ENCODE measurements at places on chromosomes 2 and 18.

GRCh38 chr18:42373584-42373983 is 418.6 kb downstream of the PIK3C3 start:
- DNase-seq, result no peak

GRCh38 chr2:103232865-103233264 is 471.0 kb downstream of the TMEM182 start:
- no peak for DNase-seq

DNA sequence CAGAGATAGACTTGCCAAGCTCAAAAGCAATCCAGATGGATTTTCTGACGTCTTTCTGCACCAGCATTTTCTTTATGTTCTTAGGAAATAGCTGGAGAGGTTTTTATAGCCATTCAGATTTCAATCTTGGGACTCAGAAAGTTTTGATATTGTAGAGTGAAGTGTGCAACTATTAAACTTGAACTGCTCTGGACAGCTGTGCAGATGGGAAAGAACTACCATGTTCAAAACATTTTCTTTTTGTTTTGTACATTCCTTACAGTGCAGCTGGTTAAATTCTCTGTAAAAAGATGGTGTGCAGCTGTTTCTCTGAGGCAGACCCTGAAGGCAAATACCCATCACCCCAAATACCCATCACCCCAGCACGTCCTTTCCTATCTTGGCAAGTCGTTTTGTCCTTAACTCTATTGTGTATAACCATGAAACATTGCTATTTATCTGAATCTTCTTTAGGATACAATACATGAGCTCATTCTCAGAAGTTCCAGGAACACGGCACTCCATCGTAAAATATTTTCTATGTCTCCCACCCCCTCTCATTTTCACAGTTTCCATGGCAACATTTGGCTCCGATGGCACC is 38.8 kb downstream of the AQP4 start:
- DNase-seq, result no peak

- no peak for DNase-seq
Observed at GRCh38 chr2:217393585-217394032, 533.7 kb upstream of the TNP1 start.

- peak; percentile 83 for DNase-seq
Observed at GRCh38 chr18:13566941-13567746, 159.2 kb downstream of the FAM210A start.

DNA sequence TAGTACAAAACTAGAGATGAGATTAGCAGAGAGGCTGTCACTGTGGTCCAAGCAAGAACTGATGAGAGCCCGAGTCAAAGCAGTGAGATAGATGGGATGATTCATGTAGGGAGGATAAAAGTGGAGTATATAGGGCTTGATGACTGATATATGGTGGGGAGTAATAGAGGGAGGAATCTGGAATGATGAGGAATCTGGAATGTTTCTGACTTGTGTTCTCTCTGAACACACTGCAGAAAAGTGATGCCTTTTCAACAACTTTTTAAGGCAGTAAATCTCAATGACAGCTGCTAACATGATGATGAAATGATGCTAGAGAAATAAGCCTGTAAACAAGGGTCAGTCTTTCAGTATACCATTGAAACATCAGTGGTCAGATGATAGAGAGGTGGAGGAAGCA is 143.5 kb upstream of the SP5 start:
- DNase-seq, result no peak

DNA sequence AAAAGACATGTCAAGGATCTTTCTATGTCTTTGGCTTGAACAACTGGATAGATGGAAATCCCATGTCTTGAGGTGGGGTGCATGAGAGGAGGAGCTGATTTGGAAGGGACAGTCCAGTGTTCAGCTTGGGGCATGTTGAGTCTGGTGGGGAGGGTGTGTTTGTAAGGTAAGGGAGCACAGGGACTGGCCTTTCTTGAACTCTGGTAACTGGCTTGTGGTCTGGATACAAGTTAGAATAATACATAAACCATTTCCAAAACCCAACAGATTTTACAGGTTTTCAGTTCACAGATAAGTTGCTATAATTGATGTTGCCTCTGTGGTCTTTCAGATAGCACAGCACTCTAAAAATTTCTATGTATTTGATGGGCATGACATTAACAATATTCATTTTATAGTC is 24.2 kb downstream of the RHBDD1 start:
- DNase-seq, result no peak

DNA sequence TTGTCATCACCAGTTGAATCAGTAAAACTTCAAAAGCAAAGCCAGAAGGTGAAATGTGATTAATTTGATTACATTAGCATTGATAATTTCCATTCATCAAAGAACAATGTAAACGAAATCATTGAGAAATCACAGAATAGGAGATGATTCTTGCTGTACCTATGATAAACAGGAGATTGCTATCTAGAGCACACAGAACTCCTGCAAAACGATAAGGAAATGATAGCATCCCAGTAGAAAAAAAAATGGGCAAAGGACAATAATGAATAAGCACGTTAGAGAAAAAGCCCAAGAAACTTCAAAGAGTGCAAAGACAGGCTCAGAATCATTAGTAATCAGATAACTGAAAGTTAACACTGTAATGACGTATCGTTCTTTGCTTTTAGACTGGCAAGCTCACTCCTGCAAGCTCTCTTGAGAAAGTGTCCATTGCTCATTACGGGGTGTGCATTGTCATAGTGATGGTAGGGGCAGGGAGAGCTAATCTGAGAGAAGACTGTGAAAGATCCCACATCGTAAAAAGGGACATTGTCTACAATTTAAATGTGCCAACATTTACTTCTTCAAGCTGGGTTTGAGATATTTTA is 143.6 kb downstream of the SPP2 start:
- no peak for DNase-seq

GRCh38 chr18:27778925-27779324 is 398.0 kb downstream of the CDH2 start:
- DNase-seq, result no peak

DNA sequence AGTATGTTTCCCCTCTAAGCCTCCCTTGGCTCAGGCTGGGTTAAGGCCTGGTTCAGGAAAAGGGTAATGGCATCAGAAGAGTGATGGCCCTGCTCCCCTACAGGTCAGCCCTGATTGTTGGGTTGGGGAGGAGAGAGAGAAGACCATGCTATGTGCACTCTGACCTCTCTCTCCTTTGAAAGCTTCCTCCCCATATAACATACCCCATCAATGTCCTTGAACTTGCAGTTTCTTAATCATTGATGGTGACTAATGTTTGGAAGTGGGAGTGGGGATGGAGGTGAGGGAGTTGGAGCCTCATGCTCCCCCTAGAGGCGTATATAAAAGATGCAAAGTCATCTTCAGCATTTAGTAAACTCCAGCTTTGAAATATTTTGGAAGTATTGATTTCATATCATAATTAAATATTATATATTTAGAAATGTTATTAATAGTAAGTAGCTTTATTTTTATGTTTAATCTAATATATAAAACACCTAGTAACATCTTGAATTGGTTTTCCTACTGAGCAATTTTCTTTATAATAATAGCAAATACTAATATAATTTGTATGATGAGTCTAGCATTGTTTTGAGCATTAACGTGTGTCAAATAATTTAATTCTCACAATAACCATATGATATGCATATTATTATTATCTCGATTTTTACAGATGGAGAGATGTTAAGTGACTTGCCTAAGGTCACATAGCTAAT is 8.8 kb downstream of the PLCL1 start:
- DNase-seq, result no peak

DNA sequence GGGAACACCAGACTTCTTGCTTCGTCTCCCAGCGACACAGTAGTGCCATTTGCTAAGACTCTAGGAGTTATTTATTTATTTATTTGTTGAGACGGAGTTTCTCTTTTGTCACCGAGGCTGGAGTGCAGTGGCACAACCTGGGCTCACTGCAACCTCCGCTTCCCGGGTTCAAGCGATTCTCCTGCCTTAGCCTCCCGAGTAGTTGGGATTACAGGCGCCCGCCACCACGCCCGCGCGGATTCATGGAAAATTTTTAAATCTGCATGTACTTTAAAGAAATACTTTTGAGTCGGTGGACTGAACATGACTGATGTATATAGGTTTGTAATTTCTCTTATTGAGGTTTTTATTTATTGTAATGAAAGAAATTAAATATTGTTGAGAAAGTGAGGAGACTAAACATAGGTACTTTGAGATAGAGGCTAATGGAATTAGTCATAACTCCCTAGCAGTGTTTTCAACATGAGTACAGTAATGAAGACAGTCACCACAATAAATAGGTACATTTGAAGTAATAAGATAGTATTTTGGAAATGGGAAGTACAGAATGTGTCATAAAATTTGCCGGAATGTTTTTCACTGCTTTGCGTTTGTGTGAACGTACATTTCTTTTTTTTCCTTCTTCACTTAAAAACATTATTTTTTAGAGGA is 983 bp downstream of the MTX2 start:
- DNase-seq, result no peak

DNA sequence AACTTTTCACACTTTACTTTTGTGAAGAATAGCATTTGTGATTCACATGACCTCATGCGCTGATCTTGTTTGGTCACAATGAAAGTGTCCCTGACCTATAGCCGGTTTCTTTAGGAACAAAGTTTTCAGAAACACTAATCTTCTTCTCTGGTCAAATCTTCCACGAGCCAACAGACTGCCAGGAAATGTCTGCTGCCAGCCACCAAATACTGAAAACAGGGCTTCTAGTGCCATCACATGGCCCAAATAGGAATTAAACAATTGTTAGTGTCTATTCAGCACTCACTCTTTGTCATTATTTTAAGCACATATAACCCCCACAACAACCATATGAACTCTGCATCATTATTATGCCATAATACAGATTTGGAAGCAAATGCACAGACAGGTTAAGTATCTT is 286.5 kb upstream of the SYT4 start:
- no peak for DNase-seq

DNA sequence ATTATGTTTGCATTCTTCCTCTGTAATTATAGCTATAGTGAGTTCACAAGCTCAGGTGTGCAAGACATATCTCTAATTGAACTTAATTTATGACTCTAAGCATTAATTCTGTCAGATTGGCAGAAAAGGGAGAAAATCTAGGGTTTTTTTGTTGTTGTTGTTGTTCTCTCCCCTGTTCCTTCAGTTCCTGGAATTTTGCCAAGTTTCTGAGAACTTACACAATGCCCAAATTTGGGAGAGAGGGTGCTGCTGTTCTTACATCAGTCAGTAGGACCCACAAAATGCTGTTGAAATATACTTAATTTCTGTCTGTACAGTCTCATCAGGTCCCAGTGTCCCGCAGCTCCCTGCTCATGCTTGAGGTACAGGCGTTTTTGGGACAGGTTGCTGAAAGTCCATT is 221.8 kb upstream of the RBMS1 start:
- no peak for DNase-seq

DNA sequence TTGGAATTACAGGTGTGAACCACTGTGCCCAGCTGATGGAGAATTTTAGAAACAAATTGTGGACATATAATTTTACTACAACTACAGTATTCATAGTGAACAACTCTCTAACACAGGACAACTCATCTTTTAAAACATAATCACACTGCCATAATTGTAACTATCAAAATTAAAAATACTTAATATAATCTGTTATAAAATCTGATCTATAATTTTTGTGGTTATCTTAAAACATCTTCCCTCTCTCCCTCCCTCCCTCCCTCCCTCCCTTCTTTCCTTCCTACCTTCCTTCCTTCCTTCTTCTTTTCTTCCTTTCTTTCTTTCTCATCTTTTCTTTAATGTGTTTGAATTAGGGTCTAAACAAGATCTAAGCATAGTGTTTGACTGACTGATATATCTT is 577.7 kb downstream of the CNTNAP5 start:
- DNase-seq, result no peak

DNA sequence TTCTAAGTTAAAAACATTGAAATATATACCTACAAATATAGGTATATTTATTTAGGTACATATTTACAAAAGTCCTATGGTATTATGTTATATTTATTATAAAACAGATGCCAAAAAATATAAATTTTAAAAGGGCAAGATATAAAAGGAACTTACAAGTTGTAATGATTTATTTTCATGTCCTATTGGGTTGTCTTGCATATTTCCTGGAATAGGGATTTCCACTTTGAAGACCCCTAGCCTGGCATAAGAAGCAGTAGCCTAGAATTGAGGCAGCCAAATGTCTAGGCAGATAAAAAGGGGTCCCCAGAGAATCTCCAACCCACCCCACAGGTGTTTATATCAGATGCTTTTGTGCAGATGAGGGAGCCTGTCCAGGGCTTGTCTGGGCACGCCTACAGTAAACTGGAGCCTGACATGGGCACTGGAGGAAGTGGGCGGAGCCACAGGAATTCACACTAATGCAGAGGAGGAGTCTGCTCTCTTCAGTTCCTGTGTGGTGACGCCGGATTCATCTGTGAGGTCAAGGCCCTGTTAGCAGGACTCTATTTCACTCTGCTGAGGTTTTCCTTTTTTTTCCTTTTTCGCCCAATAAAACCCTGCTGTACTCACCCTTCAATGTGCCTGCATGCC is 1088.9 kb upstream of the PIK3C3 start:
- no peak for DNase-seq

GRCh38 chr18:62325806-62326645 is 916 bp downstream of the TNFRSF11A start:
- peak; percentile 12 for DNase-seq

DNA sequence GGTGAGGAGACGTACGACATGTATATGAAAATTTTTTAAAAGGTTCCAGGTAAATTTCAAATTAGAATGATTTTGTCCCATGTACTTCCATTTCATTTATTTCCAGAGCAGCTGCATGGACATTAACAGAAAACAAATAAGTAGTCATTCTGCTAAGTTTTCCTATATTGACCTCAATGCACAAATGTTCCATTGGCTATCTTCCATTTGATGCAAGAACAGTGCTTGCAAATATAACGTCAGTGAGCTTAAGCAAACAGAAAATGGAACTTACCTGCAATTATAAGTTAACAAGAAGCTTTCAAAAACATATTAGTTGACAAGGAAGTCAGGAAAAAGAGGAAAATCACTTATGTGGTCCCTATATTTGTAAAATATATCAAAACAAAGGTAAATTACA is 16.6 kb downstream of the PAIP2B start:
- no peak for DNase-seq

DNA sequence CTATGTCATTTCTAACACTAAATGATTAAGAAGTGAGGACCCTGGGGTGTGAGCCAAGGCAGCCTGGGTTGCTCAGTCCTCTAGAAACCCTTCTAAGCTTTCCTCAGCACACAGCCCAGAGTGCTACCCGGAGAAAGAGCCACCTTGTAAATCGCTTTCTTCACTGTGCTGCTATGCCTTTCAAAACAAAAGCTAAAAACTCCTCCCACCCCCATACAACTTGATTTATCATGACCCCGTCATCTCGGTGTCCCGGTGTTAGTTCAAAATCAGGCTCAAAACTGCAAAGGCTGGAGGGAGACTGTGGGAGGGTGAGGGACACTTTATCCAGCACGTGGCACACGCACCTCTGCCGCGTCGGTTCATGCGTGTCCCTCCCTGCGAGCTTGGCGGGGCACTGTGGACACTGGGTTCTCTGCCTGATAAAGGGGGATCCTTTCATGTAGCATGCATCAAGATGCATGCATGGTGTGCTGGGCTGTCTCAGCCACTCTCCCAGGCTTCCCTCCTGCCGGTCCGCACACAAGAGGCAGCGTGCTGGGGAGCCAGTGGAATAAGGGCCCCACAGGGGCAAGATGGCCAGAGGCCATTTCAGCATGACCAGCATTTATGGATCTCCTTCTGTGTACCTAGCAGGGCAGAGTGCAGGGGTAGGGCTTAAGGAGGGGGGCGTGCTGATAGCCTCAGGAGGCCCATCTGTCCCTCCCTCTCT is 170.4 kb downstream of the SMAD7 start:
- no peak for DNase-seq

All from CD4-positive, alpha-beta T cell treated with Interleukin-1 beta for 1 hour (primary cell).